ENCODE measurements at places on chromosomes 12 and 14. TPM values are rescaled to one million over a fixed set of nuclear protein-coding genes. Genes with fewer than 3 reads are reported as not detected.

DNA sequence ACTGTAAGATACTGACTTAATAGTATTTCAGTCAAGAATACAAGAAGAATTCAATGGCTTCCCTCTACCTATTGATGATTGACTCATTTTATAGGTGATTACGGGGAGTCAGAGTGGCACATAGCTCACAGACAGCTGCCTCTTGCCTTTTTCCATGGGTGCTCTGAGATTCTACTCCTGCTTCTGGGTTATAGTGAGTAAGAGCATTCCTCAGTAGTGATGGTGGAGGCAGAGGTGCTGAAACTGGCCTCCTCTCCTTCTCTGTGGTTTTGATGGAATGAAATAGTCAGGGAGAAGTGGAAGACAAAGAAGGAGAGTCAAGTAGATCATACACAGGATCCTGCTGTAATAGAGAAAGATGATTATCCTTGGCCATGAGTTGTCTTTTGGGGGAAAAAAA lies 438.2 kb upstream of the FAR2 start:
- DNase-seq, result no peak

DNA sequence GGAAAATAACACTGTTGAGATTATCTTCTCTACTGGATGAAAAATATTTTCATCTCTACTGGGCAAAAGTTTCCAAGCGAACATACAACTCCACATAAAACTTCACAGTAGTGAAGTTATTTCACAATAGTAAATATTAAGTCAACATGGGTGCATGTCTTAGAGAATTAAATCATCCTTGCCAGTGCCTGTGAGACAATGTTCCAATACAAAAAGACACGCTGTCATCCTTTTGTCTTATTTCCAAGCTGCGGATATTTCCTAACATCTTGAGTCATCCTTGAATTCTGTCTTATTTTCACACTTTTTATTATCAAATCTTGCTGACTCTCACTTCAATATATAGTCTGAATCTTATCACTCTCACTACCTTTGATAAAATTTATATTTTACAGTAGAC lies 142.9 kb upstream of the KITLG start:
- no peak for DNase-seq

DNA sequence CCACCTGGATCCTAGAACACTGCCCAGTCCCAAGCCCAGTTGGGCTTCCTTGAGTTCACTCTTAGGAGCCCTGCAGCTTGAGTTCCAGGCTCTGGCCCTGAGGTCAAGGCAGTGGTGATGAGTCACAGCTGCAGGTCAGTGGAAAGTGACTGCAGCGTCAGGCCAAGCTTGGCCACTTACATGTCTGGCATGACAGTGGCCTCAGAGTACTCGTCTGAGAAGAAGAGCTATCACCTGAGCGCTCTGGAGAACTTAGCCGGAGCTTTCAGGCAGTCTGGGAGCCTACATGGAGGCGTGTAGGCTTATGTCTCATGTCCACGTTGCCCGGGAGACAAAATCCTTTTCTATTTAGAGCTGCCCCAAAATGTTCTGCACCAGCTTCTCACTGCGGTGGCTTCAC lies 75.6 kb downstream of the ARL6IP4 start:
- no peak for DNase-seq

- DNase-seq, result no peak
Observed at GRCh38 chr12:13962699-13963098, 18.7 kb downstream of the GRIN2B start.

DNA sequence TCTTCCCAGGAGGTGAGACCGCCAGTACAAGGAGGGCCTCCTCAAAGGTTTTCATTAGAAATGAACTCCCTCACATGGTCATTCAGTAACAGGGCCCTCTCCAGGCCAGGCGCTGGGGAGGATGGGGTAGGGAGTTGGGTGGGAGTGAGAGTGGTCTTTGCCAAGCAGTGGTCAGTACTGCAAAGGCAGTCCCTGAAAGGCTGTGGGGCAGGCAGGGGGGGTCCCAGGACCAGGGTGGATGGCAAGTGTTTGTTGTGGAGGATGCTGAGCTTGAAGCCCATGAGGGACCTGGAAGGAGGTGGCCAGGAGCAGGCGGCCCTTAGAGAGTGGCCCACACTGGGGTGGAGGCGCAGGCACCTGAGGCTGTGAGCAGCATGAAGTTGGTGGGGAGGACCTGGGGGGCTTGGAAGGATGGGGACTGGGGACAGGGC lies 26.1 kb downstream of the CEP170B start:
- DNase-seq, result peak; percentile 37

DNA sequence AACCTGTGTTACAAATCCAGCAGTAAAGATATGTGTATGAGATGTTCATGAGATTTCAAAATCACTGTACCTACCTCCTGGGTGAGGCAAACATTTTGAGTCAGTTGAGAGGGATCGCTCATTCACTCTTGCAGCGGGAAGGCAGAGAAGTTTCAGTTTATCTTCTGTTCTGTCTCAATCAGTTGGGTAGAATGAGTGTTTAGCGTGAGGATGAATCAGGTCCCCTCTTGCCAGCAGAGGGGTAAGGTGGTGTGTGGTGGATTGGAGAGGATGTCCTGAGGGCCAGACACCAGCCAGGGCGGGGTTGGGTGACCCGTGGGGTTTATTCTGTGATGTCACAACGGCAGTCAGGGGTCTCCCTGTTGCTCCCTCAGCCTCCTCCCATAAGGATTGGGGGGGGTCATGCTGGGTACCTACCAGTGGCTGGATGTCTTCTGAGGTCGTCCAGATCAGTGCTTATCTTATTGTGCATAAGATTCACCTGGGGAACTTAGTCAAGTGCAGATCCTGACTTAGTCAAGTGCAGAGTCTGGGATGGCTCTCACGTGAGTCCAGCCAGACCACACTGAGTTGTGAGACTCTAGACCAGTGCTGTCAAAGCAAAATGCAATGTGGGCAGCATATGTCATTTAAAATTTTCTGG lies at the start of gene GSG1:
TSS of gene GSG1 (minus strand) at position 277 of the 643 bp plus-strand sequence. CDS start at position 122, 155 bp downstream.
- no peak for DNase-seq

- no peak for DNase-seq
Observed at GRCh38 chr12:974271-974862, 16.7 kb upstream of the ERC1 start.

DNA sequence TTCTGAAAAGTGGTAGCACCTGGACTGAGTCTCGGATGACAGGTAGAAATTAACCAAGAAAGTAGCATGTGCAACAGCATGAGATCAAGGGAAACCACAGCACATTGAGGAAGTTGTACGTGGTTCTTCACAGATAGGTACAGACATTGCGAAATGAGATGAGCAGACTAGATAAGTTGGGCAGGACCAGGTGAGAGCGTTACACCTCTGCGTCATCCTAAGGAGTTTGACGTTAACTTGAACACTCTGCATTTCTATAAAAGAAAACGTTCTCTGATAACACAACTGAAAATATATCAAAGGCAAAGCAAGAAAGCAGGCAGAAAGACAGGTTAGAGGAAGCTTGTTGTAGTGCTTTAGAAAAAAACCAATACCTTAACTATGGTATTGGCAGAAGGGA lies 98.5 kb upstream of the RASSF8 start:
- DNase-seq, result no peak

GRCh38 chr12:32605326-32606095 lies 73.6 kb upstream of the DNM1L start:
- DNase-seq, result no peak

- no peak for DNase-seq
Observed at GRCh38 chr12:92010853-92011701, 134.6 kb downstream of the BTG1 start.

- DNase-seq, result no peak
Observed at GRCh38 chr12:56720731-56721151, 4.4 kb downstream of the NACA start.

- peak; percentile 44 for DNase-seq
Observed at GRCh38 chr14:89617481-89618329, 200.7 kb upstream of the FOXN3 start.

- no peak for DNase-seq
Observed at GRCh38 chr14:55605793-55606192, 25.8 kb downstream of the KTN1 start.

GRCh38 chr14:55577229-55577628 lies 2.8 kb upstream of the KTN1 start:
- DNase-seq, result no peak

DNA sequence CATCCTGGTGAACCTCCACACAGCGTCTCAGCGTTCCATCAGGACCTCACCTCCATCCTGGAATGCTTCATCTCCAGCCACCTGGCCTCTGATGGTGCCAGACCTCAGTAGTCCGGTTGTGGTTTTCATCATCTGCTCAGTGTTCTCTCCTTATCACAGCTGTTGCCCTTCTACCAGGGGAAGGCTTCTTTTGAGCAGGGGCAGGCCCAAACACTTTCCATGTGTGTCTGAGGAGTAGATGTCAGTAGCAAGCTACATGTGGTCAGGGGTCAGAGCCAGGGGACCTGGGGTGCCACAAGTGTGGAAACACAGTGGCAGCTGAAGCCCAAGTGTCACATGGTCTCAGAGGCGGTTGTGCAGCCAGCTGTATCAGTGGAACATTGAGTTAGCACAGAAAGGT lies 30.2 kb upstream of the FGD4 start:
- no peak for DNase-seq

GRCh38 chr12:124218243-124218560 lies 76.7 kb upstream of the RFLNA start:
- DNase-seq, result no peak

DNA sequence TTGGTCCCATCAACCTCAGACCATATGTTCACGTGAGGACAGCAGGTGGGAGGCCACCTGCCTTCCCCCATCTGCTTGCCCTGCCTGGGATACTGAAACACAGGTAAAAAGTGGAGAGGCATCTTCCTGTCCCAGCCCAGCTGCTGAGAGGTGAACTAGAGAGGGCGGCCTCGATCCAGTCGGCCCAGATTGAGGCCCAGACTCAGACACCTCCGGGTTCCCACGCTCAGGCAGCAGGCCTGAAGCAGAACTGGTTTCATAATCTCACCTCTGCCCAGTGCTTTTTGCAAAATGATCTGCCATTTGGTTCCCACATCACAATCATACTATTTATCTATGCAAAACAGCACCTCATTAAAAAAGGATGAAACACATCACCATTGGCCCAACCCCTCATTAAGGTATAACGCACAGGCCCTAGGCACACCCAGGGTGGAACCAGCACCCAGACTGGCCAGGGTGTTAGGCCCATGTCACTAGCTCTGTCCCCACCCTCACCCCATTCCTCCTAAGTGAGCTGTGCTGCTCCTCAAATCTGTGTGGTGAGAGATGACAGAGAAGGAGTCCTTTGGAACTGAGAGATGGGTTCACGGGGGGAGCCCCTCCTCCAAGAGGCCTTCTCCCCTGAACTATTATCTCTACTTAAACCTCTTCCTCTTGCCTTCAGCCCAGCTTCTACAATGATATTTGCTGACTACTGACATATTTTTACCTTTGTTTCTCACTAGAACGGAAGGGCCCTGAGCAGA lies 81.1 kb downstream of the ZFP36L1 start:
- DNase-seq, result no peak

- no peak for DNase-seq
Observed at GRCh38 chr12:49428793-49429192, 61.5 kb downstream of the SPATS2 start.

DNA sequence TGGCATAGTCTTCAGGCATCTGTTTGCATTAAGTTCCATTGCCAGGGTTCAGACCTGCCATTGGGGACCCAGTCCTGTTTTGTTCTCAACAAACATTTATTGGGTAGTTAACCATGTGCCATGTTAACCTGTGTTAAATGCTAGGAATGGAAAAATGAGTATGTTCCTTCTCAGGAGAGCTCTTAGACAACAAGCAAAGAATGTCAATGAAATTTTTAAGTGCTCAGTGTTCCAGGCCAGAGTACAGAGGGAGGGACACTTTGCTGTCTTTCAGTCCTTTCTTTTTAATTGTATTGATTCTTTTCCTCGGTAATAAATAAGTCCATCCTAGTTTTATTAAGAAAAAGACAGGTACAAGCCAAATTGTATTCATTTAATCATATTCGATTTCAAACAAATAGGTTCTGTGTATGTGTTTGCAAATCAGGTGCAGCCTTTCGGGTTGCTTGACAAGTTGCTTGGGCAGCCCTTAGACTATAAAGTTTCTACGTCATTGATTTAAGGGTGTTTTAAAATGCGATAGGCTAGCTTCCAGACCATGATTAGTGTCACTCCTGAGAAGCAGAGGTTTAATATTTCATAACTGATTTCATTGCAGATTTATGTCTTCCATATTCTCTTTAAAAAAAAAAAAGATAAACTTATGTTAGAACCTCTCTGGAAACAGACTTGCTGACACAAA lies 123.1 kb downstream of the DERA start:
- DNase-seq, result no peak

DNA sequence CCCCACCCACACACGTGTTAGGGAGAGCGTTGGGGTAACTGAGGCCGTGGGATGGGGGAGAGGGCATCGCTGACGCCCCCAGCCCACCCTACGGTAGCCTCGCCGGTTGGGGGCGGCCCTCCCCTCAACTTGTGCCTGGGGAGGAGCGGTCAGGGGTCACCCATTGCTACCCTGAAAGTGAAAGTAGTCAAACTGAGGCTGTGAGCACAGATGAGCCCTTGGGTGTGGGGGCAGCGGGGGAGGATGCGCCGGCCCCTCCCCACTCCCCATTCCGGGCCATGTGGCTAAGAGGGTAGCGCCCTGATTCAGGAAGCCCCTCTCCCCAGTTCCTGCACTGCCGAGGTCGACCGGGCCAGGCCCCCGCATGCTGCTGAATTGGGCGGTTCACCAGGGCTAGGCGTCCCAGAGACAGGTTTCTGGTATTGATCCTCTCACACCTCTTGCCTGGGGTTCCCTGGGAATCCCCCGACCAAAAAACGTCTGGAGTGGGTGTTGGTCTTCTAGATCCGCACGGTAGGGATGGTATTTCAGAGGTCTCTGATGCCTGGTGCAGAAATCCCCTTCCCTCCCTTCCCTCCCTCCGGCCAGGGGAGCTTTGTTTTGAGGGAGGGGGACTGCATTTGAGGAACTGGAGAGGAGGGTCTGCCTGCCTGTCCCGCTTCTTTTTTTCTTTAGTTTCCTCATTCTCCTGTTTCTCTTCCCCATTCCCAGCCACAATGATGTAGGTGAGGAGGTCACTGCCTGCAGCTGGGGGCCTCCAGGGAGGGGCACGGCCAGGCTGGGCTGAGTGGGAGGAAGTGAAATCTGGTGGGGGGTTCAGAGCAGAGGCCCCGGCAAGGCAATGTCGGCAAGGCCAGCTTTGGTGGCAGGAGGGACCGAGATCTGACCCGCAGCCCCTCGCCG lies 1.0 kb downstream of the SH2B3 start:
- DNase-seq, result peak; percentile 52

SYNDIG1L gene
- 2.4 TPM for total RNA-seq

C12orf50 gene
- not detected for total RNA-seq

CLEC4A gene
- total RNA-seq, result 5.1 TPM

TMEM121 gene
- total RNA-seq, result 1.7 TPM

TMEM253 gene
- total RNA-seq, result not detected

SLC25A21 gene
- total RNA-seq, result not detected

LETMD1 gene
- 66.4 TPM for total RNA-seq

MFAP5 gene
- total RNA-seq, result 19.9 TPM

CPNE6 gene
- total RNA-seq, result not detected

WDHD1 gene
- total RNA-seq, result 1.0 TPM

COX8C gene
- not detected for total RNA-seq

ASB2 gene
- total RNA-seq, result not detected

DCN gene
- 1,140 TPM for total RNA-seq

EID3 gene
- 9.9 TPM for total RNA-seq

Data from upper lobe of left lung (tissue), 6 donors.